Mucosa of gallbladder (tissue), 1 donor: ENCODE measurements at places on chromosomes 1 and 21. TPM values are rescaled to one million over a fixed set of nuclear protein-coding genes. Genes with fewer than 3 reads are reported as not detected.

The PAX7 gene
- not detected for total RNA-seq

The DENND2D gene
- total RNA-seq: 42.8 TPM

DNA sequence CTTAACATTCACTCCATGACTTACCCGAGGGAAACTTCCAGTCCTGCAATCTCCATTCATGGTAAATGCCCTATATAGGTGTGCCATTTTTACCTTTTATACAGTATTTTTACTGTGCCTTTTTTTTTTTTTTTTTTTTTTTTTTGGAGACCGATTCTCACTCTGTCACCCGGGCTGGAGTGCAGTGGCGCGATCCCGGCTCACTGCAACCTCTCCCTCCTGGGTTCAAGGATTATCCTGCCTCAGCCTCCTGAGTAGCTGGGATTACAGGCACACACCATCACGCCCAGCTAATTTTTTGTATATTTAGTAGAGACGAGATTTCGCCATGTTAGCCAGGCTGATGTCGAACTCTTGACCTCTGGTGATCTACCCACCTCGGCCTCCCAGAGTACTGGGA, 124.4 kb upstream of the PLPPR4 start:
- no peak for DNase-seq

GRCh38 chr21:15932726-15933125, 202.9 kb downstream of the USP25 start:
- DNase-seq: no peak

DNA sequence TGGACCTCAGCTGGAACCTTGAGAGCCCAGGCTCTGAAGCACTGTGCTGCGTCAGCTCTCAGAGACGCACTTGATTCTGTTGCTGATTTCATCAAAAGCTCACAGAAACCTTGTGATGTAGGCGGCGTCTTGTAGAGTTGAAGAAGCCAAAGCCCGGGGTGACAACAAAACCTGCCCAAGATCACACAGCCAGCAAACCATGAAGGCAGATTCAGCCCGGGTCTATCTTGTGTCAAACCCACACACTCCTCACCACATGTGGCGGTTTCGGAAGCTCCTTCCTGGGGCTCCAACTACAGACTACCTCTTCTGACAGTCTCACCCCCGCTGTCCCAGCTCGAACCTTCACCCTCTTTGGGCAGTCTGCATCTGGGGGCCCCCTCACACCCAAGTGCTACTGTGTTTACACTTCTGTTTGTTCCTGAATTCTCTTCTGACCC, 50.4 kb downstream of the TENT5C start:
- DNase-seq: peak; percentile 43

GRCh38 chr21:25572861-25573310, 34.4 kb downstream of the MRPL39 start:
- no peak for DNase-seq

GRCh38 chr1:208479435-208479834, 235.3 kb upstream of the PLXNA2 start:
- no peak for DNase-seq

DNA sequence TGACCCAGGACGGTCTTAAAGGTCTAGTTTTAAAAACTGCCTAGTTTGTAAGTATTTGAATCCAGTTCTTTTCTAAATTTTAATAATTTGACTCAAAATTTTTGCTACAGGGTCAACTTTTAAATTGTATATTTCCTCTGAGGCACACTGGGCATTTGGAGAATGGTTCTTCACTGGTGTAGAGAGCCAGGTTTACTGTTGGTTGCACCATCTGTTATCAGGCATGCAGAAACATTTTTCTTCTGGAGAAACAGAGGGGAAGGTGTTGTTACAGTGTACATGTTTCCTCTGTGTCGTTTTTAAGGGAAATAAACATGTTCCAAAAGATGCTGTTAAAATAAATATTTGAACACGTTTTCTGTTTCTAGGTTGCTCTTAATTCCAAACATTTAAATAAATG, 39.0 kb upstream of the RWDD3 start:
- DNase-seq: no peak

GRCh38 chr1:109803901-109804331, 40.2 kb upstream of the EPS8L3 start:
- DNase-seq: no peak

GRCh38 chr21:31426235-31426797, 82.3 kb upstream of the TIAM1 start:
- DNase-seq: no peak

DNA sequence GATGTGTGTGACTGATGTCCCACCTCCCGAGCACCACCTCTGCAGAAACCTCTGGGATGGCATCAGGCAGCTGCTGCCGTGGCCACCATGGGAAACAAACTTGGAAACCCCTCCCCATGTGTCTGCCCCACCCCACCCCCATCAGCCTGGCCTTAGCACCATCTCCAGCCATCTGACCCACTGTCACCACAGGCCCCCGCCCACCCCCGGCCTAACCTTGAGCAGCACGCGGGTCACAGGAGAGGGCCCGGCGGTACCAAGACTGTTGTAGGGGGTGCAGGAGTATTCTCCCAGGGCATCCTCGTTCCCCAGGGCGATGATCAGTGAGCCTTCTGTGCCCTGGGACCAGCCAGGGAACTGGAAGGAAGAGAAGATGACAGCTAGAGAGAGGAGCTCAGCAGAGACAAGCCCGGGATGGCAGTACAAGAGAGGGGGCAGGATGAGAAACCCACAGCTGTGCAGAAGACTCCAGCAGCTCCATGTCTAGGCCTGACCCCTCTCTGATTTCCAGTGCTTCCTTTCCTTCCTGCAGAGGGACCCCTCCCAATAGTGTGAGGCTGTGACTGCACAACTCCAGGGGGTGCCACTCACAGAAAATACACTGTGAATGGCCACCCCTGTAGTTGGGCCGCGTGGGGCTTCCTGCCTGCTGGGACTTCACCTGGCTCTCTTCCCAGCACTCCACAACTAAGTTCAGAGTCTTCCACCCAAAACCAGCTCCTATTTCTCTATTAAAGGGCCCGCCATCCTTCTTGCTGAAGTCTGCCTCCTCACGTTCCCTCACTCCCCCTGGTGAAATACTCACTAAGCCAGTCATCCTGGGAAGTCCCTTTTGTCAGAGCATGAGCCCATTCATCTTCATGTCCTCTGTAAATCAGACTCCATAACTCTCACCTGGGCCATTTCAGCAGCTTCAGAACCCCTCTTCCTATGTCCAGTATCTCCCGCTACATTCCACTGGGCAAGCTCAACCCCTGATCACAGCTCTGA, 7.3 kb upstream of the TAGLN2 start:
- no peak for DNase-seq

DNA sequence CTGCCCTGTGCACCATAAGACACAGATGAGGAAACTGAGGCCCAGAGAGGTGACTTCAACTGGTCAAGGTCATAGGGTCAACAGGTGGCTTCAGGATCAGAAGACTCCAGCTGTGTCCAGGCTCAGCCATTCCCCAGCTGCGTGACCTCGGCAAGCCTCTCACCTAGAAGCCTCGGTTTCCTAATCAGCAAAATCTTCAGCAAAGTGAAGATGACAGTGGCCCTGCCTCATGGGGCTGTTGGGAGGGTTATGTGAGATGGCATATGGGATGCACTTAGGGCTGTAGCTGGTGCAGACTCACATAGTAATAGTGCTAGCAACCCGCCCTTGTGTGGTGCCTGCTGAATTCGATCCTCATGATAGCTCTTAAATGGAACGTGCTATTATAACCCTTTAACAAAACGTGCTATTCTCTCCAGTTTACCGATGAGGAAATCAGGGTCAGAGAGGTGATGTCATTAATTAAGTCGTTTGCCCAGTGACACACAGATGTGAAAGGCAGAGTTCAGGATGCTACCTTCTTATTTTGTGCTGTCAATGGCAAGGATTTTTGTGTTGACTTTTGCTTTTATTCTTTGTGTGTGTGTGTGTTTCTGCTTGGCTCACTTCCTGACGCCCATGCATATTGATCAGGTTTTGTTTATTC, 472.9 kb downstream of the MATN1 start:
- no peak for DNase-seq

DNA sequence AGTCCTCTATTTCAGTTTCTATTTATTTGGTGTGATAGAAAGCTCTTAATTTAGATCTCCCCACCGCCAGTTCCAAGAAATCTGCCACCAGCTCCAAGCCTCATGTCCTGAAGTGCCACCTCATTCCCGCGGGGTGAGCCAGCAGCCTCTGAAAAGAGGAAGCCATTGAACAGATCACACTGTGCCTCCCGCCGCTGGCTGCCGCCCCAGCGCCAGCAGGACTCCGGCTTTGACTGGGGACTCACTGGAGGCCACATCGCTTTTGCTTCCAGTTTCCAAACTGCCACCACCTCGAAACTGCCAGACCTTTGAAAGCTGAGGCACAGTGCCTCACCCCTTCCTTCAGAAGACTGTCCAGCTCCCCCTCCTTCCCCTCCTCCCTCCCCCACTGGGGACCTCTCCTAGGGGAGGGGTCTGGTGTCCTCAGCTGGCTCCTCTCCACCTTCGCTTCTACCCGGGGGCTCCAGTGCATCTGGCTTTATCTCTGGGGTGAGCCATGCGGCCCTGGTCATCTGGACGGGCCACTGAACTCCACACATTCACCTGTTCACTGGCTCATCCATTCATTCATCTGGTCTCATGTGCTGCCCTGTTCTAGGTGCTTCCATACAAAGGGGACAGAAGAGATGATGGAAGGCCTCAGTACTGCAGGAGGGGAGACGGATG, 58.9 kb downstream of the VPS26C start:
- peak; percentile 24 for DNase-seq

DNA sequence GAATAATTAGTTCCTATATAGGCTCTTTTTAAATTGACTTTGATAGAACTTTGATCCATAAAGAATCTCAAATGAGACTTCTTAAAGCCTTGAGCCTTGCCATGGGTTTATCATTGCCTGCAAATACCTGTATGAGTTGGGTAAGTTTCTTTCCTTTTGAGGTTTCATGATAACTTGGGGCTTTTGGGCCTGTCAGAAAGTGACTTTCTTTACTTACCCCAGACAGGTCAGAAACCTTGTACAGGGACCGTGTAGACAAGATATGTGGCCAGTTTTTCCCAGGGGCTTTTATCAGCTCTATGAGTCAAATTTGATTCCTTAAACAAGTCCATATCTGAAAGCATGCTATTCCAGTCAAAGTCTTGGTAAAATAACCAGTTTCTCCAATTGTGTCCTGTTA, 17.3 kb downstream of the KCTD3 start:
- DNase-seq: no peak
